ENCODE measurements at places on chromosomes 4 and X.
A peak's percentile ranks its signal among the peaks of the same experiment; 100 is the strongest.

- no peak for DNase-seq
Observed at GRCh38 chrX:1909419-1910206, 294.8 kb downstream of the ASMT start.

- DNase-seq: no peak
Observed at GRCh38 chr4:138049355-138049754, 192.8 kb downstream of the SLC7A11 start.

GRCh38 chrX:72313707-72314641 lies 8.3 kb upstream of the CITED1 start:
- DNase-seq: no peak

DNA sequence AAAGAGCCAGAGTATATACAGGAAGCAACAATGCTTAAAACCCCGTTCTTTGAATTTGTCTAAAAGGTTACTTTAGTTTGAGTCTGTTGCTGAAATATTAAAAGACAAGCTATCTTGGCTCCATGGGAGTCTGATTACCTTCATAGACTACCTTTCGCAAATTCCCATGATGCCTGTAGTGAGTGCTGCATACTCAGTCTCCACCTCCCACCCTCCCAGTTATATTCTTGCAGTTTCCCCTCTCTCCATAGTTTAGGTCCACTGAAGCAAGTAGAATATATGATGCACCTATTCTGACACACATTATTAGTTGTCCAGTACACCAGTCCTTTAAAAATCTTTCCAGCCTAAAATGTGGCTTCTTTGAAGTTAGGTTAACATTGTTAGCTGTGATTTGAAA lies 2.4 kb downstream of the CNKSR2 start:
- no peak for DNase-seq

DNA sequence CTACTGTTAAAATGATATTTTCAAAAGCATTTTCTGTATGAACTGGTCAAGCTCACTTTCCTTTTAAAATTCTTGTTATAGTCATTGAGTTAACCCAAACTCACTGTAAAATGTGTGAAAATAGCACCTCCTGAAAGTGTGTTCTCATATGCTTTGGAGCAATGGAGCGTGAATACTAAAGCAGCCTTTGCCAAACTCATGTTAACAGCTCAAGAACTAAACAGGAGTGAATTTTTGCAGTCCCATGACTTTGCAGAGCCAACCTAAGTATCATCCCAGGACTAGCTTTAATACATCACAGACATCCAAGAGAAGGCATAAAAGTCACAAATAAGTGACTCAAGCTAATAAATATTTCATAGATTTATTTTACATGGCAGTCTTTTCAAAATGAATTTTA lies 2.3 kb downstream of the AMMECR1 start:
- DNase-seq: peak; percentile 2

DNA sequence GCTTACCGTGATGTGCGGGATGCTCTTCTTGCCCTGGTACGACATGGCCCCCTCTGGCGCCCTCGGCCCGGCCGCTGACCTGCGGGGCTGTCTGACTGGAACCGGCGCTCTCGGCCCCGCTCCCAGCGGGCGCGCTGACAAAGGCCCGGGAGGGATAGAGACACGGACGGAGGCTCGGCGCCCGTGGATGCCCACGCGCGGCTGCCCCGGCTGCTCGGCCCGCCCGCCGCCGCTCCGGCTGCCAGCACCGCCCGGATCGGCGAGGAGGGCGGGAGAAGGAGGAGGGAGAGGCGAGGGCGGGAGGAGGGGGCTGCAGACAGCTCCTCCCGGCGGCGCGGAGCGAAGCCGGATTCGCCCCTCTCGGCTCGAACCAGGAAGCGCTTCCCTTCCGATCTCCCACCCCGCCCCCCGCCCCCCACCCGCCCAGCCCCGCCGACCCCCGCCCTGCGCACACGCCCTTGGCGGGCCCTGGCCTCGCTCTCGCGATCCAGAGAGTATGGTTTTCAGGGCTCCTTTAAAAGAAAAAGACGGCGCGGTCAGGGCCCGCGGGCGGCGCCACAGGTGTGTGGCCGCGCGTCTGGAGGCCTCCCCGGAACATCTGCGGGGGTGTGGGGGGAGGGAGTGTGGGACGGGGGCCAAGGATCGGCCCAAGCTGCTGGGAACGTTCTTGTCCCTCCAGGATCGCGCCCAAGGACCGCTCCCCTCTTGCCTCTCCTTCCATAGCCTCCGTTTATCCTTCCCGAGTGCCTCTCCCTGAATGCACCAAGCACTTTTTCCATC lies 4.5 kb downstream of the CRMP1 start:
- peak; percentile 51 for DNase-seq

- DNase-seq: peak; percentile 3
Observed at GRCh38 chr4:40190019-40190418, 6.8 kb upstream of the RHOH start.

DNA sequence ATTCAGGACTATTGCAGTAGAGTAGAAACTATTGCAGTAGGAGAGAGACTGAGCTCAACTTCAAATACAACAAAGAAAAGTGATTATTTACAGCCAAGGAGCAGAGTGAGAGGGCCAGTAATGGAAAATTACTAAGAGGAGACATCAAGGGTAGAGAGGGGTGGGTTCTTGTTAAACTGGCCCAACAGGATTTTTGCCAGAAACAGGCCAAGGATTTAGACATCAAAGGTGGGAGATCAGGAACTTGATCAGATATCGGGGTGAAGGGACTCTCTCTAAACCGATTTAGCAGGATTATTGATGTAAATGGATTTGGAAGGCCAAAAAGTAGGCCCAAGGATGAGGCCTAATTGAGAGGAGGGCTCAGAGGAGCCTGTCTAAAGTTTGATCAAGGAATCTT lies 64.8 kb downstream of the IRS4 start:
- no peak for DNase-seq

- DNase-seq: no peak
Observed at GRCh38 chr4:104879367-104879766, 267.3 kb upstream of the TET2 start.

DNA sequence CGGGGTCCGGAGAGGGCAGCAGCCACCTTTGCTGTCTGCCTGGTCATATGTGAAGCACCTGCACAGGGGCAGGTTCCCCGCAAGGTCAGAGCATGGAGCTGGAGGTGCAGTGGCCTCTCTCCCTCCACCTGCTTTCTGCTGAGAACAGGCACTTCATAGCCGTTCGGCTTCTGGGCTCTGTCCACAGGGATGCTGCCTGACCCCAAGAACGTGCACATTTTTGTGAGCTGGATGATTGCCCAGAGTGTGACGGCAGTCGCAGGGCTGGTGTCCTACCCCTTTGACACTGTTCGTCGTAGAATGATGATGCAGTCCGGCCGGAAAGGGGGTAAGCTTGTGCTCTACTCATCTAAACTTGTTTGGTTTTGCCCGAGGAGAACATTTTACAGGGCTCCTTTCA lies 2.5 kb downstream of the SLC25A4 start:
- no peak for DNase-seq

DNA sequence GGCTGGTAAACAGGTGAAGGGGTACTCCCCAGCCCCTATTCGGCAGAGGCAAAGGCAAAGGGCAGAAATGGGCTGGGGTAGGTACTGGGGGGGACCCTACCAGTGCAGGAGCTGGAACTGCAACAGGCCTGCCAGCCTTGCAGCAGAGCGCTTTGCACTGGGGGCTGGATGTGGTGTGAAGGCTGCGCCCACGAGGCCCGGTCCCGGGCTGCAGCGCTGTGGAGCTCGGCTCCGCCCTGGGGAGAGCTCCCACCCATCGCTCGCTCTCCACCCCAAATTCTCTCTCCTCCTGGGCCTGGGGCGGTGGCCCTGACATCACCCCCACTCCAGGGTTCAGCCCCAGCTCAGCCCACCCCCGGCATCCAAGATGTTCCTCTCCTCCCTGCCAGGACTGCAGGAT lies 24.2 kb downstream of the IQSEC2 start:
- DNase-seq: no peak

DNA sequence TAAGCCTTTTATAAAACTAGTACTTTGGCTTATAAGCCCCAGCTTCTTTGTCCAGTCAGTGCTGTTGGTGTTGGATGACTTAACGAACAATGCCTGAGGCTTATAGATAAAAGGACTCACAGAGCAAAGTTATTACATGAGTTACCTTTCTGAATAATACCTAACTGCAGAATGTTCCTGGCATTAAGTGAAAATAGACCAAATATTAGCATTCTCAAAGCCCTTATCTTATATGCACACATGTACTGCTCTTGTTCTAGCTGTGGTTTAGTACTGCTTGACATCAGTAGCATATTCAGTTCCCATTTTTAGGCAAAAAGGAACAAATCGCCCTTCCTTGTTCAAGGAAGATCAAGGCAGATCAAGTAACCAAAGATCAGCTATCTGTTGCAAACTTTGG lies 131.6 kb downstream of the ZNF330 start:
- DNase-seq: no peak

GRCh38 chr4:102566426-102566825 lies 65.3 kb downstream of the NFKB1 start:
- no peak for DNase-seq

DNA sequence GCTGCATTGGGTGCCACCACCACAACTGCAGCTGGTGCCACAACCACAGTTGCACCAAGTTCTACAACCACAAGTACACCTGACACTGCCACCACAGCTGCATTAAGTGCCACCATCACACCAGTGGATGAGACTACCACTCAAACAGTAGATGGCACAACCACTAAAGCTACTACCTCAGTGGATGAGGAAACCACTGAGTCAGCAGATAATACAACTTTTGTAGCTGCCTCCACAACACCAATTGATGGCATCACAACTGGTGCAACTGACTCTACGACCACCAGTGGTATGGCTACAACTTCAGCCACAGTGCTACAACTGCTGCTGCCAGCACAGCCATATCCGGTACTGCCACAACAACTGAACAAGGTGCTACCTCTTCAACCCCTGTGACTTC lies 35.1 kb upstream of the CABS1 start:
- no peak for DNase-seq

- no peak for DNase-seq
Observed at GRCh38 chr4:105120626-105121025, 26.1 kb upstream of the TET2 start.

- DNase-seq: no peak
Observed at GRCh38 chrX:37676811-37677210, 8.8 kb upstream of the XK start.

- DNase-seq: peak; percentile 1
Observed at GRCh38 chrX:129600981-129601424, 53.8 kb downstream of the APLN start.

- DNase-seq: peak; percentile 58
Observed at GRCh38 chr4:11487139-11487538, 58.4 kb upstream of the HS3ST1 start.

- DNase-seq: no peak
Observed at GRCh38 chr4:118268780-118269179, 84.0 kb downstream of the PRSS12 start.

GRCh38 chrX:21933077-21933476 lies 7.4 kb upstream of the SMS start:
- no peak for DNase-seq

DNA sequence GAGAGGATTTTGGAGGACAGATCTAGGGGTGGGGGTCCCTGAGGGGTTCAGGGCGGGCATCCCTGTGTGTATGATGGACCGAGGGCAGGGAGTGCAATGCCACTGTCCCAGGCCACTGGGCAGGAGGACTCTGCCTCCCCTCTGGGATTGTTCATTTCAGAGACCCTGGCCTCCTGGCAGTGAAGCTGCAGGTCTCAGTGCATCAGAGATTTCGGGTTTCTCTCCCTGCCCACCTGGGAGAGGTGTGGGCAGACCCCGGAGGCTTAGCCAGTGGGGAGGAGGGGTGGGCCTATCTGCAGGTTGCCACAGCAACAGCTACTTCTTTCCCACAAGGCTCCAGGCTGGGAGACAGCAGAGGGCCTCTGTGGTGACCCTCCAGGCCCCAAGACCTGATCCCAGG lies 80.1 kb upstream of the LRPAP1 start:
- DNase-seq: no peak

DNA sequence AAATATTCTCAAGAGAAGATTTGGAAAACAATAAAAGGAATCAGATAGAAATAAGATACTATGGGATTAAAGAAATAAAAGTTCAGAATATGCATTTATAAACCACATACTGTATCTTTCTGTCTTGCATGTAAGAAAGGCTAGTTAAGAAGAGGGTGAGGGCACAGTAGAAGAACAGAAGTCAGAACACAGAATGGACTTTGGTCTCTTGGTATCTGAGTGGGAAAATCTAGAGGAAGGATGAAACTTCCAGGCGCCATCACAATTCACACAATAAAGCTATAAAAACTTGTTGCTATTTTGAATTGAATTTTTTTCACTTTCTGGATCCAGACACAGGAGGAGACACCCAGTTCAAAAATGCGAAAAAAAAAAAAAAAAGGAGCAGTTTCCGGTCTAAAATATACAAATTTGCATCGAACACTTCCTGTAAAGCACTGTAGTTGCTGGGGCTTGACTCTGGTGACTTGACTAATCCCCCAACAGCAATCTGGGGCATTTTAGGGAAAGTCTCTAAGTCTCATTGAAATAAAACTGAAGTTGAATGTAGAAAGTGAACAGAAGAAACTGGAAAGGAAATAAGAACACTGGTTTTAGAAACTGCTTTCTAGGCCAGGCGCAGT lies 8.1 kb upstream of the NAAA start:
- DNase-seq: no peak

- DNase-seq: no peak
Observed at GRCh38 chr4:105112274-105112673, 34.4 kb upstream of the TET2 start.

DNA sequence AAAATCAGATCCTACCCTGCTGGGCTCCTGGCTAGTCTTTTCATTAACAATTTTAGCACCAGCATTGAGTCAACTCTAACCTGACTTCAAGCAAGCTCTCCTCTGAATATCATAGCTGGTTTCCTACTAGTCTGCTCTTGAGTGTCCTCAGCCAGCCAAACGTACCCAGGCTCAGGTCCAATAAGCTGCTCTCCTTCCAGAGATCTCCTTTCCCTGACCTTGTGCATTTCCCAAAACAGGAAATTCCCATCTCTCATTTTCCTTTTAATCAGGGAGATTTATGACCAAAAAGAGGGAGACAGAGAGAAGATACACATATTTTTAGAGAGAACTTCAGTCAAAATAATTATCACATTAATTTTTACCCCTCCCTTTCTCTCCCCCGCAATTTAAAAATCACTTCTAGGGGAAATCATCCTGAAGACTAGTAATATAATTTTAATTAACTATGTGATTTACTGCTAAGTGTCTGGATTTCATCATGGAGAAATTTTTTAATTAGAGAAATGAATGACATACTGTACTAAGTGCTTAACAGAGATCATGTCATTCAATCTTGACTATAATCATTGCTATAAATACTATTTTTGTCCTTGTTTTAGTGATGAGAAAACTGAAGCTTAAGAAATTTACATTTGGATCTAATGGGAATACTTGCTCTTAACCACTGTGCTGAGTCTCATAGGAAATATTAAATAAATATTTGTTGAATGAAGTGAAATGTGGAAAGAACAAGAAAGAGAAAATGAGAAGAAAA lies 421.7 kb upstream of the INTU start:
- no peak for DNase-seq

GRCh38 chr4:42654631-42655268 lies 2.2 kb downstream of the ATP8A1 start:
- DNase-seq: no peak

- no peak for DNase-seq
Observed at GRCh38 chr4:146646593-146647325, 8.1 kb downstream of the POU4F2 start.

DNA sequence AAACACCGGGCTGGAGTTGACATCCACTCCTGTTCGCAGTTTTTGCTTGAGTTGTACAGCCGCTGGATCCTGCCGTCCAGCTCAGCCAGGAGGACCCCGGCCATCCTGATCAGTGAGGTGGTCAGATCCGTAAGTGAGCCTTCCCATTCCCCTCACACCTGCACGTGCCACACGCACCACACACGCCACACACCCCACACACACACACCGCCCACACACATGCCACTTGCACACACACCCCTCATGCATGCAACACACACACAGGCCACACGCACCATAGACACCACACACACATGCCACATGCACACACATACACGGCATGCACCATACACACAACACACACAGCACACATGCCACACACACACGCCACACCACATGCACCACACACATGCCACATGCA lies 20.1 kb upstream of the MSANTD1 start:
- DNase-seq: no peak

Data from NCI-H2171 treated with DMSO at 0.1 percent for 48 hours (cell line).